ENCODE measurements at places on chromosomes 1 and 21.
A peak's percentile ranks its signal among the peaks of the same experiment; 100 is the strongest.

DNA sequence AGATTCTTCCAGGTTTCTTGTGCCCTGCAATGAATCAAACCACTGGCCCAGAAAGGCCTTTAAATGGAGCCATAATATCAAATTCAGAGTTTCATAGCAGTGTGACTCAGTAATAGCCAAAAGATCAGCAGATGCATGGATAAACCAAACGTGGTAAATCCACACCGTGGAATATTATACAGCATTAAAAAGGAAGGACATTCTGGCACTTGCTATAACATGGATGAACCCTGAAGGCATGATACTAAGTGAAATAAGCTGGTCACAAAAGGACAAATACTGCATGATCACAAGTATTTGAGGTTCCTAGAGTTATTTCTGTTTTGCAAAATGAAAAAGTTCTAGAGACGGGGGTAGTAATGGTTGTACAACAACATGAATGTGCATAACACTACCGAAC, 140.1 kb downstream of the TOMM20 start:
- no peak for DNase-seq

- DNase-seq = no peak
Measured at GRCh38 chr1:51498924-51499323, 20.1 kb downstream of the EPS15 start.

- no peak for DNase-seq
Measured at GRCh38 chr1:29490204-29490934, 254.0 kb downstream of the PTPRU start.

DNA sequence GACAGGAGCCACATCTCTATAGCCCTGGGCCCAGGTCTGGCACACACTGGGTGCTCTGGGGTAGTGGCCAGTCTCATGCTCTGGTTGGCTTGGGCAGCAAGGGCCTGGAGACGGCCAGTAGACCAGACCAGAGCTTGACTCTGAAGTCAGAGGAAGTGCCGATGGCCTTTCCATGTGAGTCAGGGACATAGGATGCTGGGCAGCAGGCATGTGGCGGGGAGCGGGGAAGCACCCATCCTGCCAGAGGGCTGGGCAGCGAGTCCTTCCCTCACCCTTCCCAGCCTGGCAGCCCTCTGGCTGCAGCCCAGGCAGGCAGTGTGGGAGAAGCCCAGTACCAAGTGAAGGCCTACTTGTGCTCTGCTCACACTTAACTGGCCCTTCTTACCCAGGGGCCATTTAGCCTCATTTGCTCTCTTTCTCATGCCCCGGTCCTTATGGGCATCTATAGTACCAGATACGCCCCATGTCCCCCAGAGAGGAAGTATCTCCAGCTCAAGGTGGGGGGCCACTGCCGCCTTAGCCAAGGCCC, 3.3 kb downstream of the GPR153 start:
- no peak for DNase-seq

DNA sequence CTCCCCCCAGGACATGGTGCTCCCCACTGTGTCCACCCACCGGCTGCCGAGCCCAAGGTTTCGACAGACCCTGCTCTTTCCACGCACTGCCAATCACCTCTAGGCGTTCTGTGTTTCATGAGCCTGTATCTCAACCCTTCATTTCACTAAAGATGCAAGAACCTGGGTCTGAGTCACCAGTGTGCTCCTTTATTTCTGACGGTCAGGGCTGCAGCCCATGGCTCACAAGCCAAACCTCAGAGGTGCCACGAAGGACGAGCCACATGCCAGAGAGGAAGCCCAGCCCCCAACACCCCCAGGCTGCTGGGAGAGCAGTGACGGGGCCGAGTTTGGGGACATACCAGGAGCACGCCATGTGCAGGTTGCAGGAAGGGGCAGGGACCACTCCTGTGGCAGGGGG, 79.2 kb upstream of the ARHGEF16 start:
- no peak for DNase-seq

DNA sequence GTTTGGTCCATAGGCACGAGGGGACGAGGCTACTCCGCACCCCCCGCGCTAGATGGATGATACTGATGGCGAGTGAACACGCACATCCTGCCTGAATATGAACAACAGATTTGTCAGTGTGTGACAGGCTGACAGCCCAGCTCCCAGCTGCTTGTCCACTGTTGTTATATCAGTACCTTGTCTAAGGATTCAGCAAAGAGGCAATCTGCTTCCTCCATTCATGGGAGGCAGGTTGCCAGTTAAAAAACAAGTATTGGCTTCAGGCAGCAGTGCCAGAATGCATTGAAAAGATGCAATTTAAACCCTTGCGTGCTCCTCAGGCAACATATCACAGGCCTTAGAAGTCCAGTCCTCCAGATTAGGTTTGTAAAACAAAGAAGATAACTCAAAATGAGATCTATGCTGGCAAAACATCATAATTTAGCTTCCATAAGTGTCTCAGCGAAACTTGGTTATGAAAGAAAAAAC, 223.3 kb downstream of the GPATCH2 start:
- no peak for DNase-seq

DNA sequence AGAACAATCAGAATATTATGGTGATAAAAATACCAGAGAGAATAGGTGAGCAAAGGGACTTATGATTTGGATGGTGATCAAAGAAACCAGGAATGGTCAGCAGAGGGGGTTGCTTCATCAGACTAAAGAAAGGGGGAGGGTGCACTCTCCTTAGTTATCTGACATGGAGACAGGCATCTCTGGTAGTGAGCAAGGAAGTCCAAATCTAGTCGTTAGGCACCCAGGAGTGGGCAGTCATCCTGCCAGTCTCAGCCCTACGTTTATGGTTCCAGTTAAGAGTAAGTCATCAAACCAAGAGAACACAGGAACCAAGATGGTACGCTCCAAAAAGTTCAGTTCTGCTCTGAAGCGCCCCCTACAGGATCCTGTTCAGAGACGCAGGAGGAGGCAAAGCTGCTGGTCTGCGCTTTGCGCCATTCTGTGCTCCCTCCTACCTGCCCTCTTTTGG, 28.6 kb downstream of the EBNA1BP2 start:
- peak; percentile 54 for DNase-seq

GRCh38 chr1:71919811-71920509, 362.4 kb downstream of the NEGR1 start:
- DNase-seq = no peak

DNA sequence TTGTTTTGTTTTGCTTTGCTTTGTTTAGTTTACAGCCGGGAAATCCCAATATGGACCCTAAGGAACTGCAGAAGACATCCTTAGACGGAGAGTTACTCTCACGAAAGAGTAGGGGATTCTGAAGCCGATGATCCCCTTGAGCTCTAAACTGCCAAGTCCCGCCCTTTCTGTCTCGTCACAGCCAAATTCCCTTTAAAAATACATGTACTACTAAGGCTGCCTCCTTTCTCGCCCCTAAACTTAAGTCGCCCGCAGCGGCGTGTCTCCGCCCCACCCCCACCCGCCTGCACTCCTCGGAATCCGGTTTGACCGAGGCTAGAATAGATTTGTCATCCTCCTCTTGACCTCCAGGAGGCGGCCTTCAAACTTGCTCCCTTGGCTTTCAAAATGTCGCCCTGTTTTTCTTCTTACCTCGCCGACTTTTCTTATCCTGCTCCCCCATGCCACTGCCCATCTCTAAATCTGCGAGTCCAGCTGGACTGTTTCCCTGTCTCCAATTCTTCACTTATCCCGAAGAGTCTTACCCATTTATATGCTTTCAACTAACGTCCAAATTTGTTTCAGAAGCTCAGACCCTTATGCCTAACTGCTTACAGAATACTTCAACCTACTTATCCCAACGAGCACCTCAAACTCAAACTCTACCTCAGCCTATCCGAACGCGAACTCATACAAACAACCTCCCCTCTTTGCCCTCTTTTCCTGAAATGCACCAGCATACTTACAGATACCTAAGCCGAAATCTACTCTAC, 10.9 kb upstream of the BOLA1 start:
- DNase-seq = peak; percentile 96

DNA sequence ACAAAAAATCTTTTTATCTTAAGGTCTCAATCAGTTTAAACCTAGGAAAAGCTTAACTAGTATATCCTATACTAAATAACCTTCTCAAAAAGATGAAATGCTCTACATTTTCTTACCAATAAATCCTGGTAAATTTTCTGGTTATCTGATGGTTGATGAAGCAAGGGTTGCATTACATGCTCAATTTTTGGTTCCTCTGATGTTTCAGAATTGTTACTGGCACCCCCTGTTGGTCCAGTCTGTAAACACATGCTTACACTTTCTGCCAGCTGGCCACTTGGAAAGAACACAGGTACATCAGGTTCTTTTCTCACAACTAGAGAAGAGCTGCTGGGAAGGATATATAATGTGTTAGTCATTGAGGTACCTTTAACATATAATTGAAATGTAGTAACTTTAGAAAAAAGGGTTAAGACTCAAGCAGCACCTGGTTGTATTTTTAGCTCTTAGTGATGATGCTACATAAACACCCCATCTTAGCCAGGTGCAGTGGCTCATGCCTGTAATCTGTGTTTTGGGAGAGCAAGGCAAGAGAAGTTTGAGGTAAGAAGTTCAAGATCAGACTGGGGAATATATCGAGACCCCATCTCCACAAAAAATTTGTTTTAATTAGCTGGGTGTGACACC, 30.9 kb upstream of the TAL1 start:
- peak; percentile 91 for DNase-seq

- no peak for DNase-seq
Measured at GRCh38 chr1:27668808-27669723, 2.9 kb downstream of the IFI6 start.

GRCh38 chr1:90969241-90969640, 52.6 kb downstream of the ZNF644 start:
- no peak for DNase-seq

GRCh38 chr1:35717911-35718476, 690 bp downstream of the C1orf216 start:
- peak; percentile 67 for DNase-seq

DNA sequence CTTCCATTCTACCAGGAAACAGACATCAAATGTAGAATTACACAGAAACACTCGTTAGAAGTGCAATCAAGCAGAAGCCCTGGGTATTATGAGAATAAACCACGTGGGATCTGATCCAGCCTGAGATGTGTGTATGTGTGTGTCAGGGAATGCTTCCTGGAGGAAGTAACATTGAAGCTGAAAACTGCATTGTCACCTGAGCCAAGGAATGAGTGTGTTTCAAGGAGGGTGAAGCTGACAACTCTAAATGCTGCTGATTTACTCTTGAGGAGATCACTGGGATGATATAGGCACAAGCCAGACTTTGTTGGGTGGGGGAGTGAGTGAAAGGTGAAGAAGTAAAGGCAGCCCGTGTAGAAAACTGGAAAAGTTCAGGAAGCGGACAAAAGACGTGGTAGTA, 27.6 kb downstream of the FAAH start:
- DNase-seq = no peak

- DNase-seq = no peak
Measured at GRCh38 chr1:16050328-16050727, 6.7 kb downstream of the CLCNKB start.

DNA sequence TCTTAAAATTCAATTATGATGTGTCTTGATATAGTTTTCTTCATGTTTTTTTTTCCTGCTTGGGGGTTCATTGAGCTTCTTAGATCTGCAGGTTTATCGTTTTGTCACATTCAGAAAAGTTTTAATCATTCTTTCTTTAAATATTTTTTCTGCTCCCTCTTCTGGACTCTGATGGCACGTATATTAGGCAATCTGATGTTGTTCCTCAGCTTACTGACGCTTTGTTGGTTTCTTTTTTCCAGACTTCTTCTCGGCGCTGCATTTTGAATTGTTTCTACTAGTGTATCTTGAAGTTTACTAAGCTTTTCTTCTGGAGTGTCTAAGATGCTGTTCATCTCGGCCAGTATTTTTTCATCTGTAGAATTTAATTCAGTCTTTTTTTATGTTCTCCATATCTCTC, 44.8 kb upstream of the FMOD start:
- DNase-seq = no peak

GRCh38 chr1:21492356-21492625, 16.9 kb upstream of the ALPL start:
- no peak for DNase-seq
